Amniotic epithelial cell (primary cell): ENCODE measurements at places on chromosomes 3 and 15.

DNA sequence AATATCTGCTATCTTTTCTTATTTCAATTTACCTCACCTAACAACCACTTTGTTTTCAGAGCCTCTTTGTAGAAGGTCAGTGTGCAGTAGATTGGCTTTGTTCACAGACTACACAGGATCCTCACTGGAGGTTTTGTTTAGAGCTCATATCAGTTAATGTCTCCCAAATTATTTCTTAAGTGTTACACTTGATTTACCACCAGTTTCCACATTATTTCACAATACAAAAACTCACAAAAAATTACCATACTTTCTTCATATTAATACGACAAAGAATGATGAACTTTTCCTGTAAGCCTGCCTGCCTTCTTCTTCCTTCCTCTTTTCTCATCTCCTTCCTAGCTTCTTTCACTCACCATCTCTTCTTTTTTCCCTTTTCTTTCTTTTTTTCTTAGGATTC, 133.3 kb downstream of the ALCAM start:
- peak; percentile 72 for DNase-seq

DNA sequence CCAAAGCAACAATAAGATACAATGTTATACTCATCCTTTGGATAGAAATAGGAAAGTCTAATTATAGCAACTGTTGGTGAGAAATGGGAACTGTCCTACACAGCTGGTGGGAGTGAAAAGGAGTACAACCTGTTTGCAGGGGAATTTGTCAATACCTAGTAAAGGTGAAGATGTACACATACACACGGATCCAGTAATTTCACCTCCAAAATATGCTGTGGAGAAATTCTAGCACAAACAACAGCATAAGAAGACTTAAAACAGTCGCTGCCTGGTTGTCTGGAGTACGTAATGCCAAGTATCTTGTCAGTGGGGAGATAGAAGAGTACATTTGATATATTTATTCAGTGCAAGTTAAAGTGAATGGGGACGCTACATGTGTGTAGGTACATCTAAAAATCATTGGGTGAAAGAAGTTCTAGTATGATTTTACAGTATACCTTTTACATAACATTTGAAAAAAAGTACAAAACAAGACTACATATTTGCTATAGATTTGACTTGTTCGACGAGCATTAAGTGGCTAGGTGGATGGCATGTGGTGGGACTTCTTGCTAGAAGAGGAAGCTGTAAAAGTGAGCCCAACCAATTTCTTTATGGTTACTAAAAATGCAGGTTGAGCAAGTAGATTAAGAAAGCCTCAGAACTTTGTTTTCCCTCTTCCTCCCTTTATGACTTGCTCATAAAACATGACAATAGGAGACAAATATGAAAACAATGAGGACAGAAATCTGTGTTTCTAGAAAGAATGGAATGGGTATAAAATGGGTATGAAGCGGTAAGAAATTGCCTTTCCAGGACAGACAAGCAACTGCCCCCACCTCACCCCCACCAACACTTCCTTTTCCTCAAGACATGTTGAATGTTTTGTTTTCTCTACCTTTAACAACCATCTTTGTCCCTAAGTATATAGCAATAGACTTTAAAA, 50.2 kb upstream of the CCR4 start:
- no peak for DNase-seq

GRCh38 chr15:89839167-89839810, 24.6 kb upstream of the ANPEP start:
- DNase-seq = no peak

DNA sequence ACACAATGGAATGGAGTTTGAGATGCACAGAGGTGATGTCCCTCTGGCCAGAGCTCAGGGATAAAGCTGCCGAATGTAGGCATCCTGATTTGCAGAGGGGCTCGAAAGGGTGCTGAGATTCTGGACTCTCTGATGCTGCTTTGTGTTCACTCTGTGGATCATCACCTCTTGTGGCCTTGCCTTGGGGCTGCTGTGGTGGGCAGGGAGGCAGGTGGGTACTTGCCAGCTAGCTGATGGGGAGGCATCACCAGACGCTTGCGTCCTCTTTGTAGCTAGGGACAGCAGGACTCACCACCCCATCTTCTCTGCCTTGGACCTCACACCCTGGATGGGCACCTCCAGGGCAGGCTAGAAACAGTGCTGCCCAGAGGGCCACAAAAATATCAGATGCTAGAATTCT, 14.6 kb upstream of the RASGRF1 start:
- no peak for DNase-seq

DNA sequence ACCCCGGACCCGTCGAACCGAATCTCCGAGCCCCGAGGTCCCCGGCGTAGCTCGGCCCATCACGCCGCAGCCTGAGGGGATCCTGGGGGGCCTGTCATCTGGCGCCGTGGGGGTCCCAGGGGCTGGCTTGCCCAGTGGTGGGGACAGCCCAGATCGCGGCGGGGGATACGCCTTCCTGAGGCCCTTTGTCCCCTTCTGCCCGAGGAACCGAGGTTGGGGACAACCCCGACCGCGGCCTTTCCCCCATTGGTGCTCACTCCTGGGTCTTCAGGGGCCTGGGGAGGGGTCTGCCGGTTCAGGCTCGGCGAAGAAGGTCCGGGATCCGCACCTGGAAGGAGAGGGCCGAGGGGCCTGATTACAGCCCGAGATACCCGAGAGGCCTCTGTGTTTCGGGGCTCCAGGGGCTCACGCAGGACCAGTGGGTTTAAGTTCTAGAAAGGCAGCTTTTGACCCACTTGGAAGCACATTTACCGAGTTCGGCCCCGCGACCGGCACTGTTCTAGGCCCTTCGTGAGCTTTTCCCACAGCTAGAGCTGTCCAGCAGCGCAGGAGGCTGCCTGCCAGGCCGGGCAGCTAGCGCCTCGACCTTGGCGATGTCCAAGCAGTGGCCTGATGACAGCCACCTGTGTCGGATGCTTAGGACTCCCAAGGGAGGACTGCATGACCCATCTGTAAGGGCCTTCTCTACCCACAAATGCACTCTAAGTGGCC, 504 bp downstream of the ABHD2 start:
- peak; percentile 12 for DNase-seq

DNA sequence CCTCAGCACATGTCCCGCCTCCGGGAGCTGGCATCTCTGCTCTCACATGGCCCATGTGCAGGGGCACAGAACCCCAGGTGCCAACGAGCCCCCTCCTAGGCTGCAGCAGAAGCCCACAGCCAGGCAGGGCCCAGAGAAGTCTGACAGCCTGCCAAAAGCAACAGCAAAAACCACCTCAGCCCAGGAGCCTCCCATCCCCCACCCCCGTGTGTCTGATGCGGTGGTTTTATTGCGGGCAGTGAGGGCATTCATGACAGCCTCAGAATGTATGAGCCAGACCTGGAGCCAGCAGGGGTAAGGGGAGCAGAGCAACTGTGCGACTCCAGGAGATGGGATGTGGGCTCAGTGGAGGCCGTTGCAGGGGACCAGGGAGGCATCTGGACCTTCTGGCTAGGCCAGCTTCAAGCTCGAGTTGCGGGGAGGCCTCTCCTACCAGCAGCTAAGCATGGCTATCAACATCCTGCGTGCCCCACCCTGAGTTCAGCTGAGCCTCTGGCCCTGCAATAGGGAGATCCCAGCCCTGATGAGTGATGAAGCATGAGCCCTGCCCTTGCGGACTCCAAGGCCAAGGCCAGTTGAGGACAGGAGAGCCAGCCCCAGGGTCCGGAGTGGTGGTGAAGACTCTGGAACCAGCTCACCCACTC, 52.5 kb downstream of the CYP11A1 start:
- no peak for DNase-seq

GRCh38 chr3:62888180-62888579, 13.0 kb upstream of the CADPS start:
- DNase-seq = no peak

DNA sequence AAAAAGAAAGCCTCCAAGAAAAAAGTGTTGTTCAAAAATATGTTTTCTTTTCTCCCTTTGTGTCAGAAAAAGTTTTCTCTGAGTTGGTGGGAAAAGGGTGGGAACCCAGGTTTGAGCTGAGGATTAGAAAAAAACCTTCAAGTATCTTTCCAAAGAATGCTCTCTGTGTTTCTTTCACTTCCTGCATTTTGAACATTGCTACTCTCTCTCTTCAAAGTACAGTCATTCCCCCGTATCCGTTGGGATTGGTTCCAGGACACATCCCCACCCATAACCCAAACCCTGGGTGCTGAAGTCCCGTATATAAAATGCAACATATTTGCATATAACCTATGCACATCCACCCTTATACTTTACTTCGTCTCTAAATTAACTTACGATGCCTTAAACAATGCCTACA, 139.6 kb downstream of the TMCO5A start:
- peak; percentile 34 for DNase-seq

- DNase-seq = no peak
Observed at GRCh38 chr15:33067456-33067855, 127.1 kb downstream of the FMN1 start.

DNA sequence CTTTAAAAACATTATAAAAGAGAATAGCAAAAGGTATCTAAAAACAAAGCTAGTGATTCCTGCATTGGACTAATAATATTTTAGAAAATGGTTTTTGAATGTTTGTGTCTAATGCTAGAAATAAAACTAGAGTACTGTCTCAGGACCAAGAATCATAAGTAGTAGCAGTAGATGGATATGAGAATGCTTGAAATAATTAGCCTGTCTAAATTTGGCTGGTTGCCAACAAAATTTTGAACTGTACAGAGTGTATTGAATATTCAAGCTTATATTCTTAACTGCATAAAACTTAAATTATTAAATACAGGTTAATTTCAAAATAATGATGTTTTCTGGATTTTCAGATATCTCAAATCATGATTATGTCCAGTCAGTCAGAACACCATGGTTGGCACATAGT, 14.0 kb downstream of the ABHD5 start:
- DNase-seq = no peak

DNA sequence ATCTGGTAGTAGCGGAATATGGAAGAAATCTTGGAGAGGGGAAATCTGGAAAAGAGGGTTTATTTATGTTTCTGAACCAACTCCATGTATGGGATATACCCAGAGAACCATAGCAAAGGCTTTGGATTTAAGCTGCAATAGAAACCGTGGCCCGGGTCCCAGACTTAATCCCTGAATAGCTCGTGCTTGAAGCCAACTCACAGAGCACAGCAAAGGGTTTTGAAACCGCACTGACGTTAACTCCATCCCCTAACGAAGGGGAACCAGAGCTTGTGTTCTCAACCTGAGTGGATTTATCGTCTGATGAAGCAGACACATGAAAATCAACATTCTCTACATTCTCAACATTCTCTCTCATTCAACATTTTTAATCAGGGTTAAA, 154.6 kb downstream of the APBA2 start:
- peak; percentile 82 for DNase-seq

GRCh38 chr15:79977431-79978054, 6.5 kb upstream of the BCL2A1 start:
- DNase-seq = no peak

DNA sequence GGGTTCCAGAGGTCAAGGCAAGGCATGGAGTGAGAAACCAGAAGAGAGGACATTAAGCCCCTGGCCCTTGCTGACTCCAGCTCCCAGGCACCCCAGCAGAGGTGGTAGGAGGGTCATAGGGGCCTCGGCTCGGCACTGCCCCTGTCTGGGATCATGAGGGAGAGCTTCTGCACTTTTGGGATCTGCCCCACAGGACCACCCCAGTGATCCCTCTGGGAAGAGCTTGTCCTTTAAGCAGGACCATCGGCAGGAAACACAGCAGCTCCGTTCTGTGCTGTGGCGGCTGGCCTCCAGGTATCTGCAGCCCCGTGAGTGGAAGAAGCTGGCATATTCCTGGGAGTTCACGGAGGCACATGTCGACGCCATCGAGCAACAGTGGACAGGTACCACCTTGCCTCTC, 35.5 kb downstream of the ANKDD1A start:
- DNase-seq = no peak

DNA sequence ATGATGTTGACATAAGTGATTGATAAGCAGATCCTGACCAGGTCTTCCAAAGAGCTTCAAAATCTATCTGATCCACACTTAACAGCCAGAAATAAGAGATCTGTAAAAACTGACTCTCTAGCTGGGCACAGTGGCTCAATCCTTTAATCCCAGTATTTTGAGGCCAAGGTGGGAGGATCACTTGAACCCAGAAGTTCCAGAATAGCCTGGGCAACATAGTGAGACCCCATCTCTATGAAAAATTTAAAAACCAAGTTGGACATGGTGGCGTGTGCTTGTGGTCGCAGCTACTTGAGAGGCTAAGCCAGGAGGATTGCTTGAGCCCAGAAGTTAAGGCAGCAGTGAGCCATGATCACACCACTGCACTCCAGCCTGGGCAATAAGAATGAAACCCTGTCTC, 43.6 kb downstream of the PIGB start:
- DNase-seq = no peak

- DNase-seq = peak; percentile 97
Observed at GRCh38 chr3:73255609-73256029, 194.2 kb downstream of the EBLN2 start.

GRCh38 chr3:184359610-184360009, 1.8 kb downstream of the CLCN2 start:
- DNase-seq = no peak

DNA sequence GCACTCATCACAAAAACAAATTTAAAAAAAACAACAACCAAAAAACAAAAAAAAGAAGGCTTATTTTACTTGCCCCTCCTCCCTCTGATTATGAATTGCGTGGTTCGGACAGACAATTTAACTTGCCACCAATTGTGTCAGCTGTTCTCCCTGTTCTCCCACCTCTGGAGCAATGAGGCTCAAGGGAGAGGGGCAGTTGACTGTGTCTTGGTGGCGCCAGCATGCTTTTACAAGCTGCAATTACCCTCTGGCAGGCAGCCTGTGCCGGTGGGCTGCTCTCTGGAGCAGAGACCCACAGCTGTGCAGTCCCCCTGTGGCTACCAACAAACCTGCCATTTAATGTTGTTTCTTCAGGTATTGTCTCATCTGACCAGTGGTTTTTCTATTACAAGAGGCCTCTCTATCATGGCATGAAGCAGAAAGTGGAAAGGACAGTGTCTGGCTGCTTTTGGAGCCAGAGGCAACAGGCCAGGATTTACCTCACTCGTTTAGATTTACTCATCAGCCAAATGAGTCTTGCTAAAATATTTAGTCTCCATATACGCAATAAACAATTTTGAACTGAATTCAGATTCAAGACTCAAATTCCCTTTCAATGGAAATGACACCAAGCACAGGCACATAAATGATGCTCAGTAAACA, 192.0 kb upstream of the TPRG1 start:
- no peak for DNase-seq

DNA sequence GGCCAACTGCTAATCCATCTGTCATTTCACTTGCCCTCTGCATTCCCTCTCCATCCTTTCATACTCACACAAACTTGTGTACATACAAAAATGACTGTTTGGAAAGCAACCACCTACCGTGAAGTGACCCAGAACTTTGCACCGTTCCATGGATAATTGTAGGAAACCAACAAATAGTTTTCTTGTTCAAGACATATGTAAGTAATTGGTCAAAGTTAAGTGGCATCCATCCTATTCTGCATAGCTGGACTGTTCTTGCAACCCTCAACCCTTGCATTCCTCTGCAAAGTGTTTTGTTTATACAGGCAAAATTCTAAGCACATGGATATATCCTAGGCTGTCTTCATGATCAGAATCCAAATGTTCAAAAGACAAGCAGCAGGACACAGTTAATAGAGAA, 592.5 kb downstream of the MECOM start:
- no peak for DNase-seq

GRCh38 chr3:14412831-14413380, 10.5 kb downstream of the SLC6A6 start:
- DNase-seq = no peak
